ENCODE measurements at places on chromosomes 16 and 17. TPM values are rescaled to one million over a fixed set of nuclear protein-coding genes. Genes with fewer than 3 reads are reported as not detected.

Gene CDK5RAP3
- 61.6 TPM for total RNA-seq

Gene NPIPA7
- total RNA-seq = 1.6 TPM

Gene THOC6
- total RNA-seq = 5.8 TPM

Gene RUNDC3A
- 79.1 TPM for total RNA-seq

Gene RNF227
- total RNA-seq = 7.3 TPM

Gene CAMKK1
- 8.9 TPM for total RNA-seq

Gene PNMT
- 2.2 TPM for total RNA-seq

Gene C1QTNF1
- 0.78 TPM for total RNA-seq

Gene PRSS33
- not detected for total RNA-seq

Gene GUCY2D
- total RNA-seq = 0.16 TPM

Gene OR1D5
- total RNA-seq = not detected

Gene PPP1R1B
- total RNA-seq = 8.1 TPM

Gene COPZ2
- total RNA-seq = 1.7 TPM

GRCh38 chr17:36085765-36086164 is 4.2 kb downstream of the CCL3 start:
- DNase-seq = no peak

DNA sequence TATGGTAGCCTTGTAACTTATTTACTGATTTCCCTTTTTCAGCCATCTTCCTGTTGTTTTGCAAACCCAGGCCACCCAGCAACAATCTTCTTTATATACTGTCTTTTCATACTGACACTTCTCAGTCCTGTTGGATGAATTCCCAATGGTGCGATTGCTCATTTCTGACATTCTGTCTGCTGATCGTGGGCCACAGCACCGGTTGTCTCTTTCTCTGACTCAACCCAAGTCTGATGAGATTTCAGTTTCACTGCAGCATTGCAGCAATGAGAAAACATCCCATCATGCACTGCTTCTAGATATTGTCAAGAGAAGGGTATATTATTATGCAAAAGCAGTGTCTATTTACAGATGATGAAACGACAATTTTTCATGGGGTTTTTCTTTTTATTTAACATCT is 349.2 kb upstream of the HSBP1 start:
- no peak for DNase-seq

- DNase-seq = no peak
Observed at GRCh38 chr16:24156777-24157176, 99.4 kb upstream of the CACNG3 start.

DNA sequence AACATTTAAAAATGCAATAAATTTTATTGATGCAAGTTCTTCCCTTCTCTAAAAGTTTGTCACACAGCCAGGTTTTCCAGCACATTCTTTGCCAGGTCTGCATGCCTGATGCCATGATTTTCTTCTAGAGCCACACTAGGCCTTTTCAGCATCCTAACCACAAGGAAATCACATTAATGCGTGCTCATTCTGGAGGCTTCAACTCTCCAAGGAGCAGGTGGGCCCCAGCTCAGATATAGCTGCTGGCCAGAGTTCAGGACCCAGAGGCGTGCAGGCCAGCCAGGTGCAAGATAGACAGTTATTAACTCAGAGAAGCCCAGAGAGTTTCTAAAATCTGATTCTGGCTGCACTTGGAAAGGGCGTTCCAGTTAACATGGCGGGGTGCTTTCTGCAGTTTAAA is 124.5 kb upstream of the MAF start:
- DNase-seq = no peak

GRCh38 chr17:8922928-8923327 is 42.6 kb downstream of the PIK3R5 start:
- DNase-seq = no peak

- DNase-seq = no peak
Observed at GRCh38 chr16:73510852-73511251, 462.9 kb upstream of the ZFHX3 start.

DNA sequence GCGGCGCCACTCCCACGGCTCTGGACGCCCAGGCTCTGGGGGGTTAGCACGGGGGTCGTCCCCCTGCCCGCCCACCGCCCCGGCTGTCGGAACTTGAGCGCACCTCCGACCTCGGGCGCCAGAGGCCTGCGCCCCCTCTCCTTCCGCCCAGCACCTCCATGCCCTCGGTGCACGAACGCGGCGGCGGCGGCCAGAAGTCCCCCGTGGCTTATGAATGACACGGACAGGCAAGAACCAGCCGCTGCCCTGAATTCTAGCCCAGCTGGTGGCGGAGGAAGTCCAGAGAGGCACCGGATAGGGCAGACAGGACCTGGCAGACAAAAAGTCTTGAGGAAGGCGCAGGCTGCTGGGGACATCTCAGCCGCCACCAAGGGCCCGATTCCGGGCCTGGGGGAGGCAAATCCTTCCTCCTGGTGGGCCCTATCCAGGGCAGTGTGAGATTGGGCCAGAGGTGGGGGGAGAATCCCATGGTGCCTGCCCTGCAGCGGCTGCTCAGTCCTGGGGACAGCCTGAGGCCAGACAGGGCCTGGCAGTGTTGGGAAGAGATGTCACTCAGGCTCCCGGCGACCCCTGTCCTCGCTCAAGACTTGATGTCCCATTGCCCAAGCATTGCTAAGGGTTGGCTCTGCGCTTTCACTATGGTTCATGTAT is 897 bp upstream of the CYGB start:
- DNase-seq = no peak

DNA sequence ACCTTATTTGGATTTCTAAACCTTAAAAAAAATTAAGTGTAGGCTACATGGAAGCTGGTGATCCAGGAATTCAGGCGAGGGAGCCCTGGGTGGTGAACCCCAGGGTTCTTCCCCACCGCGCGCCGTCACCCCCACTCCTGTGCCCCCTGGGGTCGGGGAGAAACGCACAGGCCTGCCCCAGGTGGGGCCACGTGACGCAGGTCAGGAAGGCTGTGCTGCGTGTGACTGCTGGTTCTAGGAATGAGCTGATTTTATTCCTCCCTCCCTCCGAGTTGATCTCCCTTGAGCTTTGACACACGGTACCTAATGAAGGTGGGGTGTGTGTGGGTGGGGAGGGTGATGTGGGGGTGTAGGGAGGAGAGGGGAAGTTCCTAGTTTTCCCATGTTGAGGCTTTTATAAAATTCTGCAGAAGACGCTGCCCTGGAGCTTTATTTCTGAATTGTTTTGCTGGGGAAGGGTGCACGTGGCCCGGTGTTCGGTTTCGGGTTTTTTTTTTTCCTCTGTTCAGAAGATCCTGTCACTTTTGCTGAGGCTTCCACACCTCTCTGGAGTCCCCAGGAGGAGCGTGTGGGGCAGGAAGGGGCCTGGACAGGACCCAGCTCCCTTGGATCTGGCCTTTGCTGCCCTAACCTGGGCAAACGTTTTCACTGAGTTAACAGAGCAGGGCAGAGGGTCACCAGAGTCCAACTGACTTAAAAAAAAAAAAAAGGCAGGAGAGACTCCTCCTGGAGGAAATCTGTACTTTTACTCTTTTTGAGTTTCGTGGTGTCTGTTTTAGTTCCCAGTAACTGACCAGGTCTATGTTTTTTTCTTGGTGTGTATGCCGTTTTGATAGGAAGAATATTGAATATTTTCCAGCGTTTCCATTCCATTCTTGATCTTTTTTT is 55.8 kb upstream of the GSE1 start:
- no peak for DNase-seq

GRCh38 chr16:54073356-54073755 is 213.2 kb downstream of the IRX3 start:
- DNase-seq = no peak

DNA sequence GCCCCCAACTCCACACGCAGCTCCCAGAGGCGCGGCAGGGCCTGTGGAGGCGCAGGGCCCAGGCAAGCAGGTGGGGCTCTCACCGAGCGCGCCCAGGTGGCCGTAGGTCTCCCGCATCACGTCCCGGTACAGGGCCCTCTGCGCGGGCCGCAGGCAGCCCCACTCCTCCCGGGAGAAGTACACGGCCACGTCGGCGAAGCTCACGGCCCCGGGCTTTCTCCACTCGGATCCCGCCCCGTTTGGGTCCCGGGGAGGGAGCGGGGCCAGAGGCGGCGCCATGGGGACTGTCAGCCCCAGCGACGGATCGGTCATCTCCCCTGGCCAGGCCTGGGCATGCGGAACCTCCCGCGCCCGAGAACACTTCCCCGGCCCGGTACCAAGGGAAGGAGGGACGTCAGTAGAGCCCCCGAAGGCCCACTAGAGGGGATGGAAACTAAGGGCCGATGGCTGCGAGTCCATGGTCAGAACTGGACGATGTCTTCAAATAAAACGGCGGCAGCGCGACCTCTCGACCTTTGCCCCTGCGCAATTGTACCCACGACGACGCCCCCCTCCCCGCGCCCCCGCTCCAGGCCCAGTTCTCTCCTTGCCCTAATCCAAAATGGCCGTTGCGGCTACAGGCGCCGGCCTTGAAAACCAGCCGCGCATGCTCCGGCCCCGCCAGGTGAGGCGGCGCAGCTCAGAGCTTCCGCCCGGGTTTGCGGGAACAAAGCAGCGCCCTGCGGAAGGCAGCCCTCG is at the start of gene ZNF747:
TSS of gene ZNF747 (minus strand) at position 491 of the 738 bp plus-strand sequence. CDS start at position 312, 179 bp downstream.
- DNase-seq = peak; percentile 91

- no peak for DNase-seq
Observed at GRCh38 chr16:82402665-82403218, 224.0 kb upstream of the CDH13 start.

GRCh38 chr17:77242118-77242851 is 101.5 kb downstream of the SEC14L1 start:
- no peak for DNase-seq

GRCh38 chr17:78988152-78988551 is 8.4 kb upstream of the LGALS3BP start:
- DNase-seq = no peak

DNA sequence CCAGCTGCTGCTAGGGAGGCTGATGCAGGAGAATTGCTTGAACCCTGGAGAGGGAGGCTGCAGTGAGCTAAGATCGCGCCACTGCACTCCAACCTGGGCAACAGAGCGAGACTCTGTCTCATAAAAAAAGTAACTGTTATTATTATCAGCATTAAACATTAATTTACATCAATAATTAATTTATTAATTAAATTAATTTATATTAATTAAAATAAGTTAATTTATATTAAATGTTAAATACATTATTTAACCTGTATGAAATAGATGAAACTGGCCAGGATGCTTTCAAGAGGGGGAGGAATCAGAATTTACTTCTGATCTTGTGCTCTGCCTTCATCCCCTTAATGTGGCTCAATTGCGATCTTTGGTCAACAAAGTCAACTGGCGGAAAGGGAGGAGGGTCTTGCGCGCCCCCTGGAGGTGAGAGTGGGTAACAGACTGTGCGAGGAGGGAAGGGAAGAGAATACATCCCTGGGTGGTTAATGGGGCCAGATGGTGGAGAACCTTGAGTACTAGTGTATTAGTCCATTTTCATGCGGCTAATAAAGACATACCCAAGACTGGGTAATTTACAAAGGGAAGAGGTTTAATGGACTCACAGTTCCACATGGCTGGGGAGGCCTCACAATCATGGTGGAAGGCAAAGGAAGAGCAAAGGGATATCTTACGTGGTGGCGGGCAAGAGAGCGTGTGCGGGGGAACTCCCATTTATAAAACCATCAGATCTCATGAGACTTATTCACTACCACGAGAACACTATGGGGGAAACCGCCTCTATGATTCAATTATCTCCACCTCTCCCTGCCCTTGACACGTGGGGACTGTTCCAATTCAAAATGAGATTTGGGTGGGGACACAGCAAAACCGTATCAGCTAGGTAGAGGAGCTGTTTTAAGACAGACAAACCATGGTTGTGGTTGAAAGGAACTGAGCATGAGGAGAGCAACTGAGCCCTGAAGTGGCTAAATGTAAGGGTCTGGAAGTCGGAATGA is 15.7 kb upstream of the CPPED1 start:
- DNase-seq = no peak

- DNase-seq = no peak
Observed at GRCh38 chr17:61386251-61386650, 13.4 kb upstream of the TBX2 start.

DNA sequence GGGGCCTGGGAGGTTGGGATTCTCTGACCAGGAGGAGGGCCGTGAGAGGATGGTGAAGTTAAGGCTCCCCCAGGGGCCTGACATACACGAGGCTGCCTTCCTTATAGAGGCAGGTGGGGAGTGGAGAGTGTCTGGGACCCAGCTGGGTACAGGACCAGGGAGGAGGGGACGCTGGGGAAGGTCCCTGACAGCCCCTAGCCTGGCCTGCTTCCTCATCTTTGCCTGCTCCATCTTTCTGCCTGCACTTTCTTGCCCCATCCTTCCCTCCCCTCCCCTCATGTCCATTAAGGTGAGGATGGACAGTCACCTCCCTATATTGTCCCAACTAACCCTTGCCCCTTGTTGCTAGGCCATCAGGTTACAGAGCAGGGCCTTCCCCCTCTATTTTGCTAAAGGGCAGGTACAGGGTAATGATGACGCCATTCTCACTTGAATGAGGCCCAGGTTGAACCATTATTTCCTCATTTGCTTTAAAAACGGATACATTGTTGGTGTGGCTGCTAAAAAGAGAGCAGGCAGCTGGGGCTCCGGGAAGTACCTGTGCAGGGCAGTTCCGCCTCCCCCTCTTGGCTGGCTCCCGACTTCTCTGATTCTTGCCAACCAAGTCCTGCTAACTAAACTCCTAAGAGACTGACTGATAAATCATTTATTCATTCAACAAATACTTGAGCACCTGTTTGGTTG is 1.3 kb downstream of the C17orf99 start:
- DNase-seq = no peak

DNA sequence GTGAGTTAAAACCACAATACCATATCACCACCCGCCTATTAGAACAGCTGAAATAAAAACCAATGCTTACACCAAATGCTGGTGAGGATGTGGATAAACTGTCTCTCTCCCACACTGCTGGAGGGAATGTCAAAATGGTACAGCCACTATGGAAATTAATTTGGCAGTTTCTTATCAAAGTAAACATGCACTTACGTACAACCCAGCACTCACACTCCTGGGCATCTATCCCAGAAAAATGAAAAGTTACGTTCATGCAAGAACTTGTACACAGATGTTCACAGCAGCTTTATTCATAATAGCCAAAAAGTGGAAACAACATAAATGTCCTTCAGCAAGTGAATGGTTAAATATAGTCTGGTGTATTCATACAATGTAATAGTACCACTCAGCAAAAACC is 173.2 kb upstream of the MYOCD start:
- DNase-seq = no peak

DNA sequence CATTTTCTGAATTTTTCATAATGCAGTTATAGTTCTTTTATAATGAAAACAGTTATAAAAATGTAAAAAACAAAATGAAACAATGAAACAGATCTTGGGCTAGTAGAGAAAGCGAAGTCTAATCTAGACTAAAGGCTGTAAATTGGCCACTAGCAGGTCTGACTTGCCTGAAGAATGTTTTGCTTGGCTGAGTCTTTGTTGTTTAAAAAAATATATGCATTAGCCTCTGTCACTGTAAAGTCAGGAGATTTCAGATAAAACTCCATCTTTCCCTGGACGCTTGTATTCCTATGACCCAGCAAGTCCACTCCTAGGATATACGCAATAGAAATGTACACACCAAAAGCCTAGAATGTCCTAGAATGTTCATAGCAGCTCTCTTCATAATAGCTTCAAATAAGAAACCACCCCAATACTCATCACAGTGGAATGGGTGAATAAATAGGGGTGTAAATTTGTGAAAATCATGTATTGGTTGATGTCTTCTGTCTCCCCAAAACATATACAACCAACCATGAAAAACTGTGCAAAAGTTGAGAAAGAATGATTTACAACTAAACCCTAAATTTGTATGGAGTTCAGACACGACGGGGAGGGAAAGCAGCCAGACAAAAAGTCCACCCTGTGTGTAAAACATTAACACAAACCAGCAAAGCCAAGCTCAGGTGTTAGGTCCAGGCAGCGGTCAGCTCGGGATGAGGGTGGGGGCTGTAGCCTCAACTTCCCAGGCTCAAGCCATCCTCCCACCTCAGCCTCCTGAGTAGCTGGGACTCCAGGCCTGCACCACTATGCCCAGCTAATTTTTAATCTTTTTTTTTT is 37.7 kb upstream of the MEAK7 start:
- DNase-seq = no peak

- no peak for DNase-seq
Observed at GRCh38 chr17:72538901-72539352, 418.1 kb downstream of the SOX9 start.
